Uterus (tissue), 4 donors: ENCODE measurements at places on chromosomes 7 and 10. TPM values are rescaled to one million over a fixed set of nuclear protein-coding genes. Genes with fewer than 3 reads are reported as not detected.

- H3K27ac ChIP-seq = peak overlapping the region; percentile 36
- no peaks in the 10 kb centered on the region for H3K4me1 ChIP-seq
- H3K4me3 ChIP-seq = no peak overlapping the region
- H3K27me3 ChIP-seq = no peaks in the 10 kb centered on the region
- DNase-seq = no peak
Observed at GRCh38 chr7:35761871-35762677, 38.8 kb upstream of the SEPTIN7 start.

- no peak overlapping the region for H3K4me3 ChIP-seq
- H3K27me3 ChIP-seq = no peaks in the 10 kb centered on the region
- no peaks in the 10 kb centered on the region for H3K36me3 ChIP-seq
Observed at GRCh38 chr7:47914717-47915615, 33.3 kb downstream of the PKD1L1 start.

DNA sequence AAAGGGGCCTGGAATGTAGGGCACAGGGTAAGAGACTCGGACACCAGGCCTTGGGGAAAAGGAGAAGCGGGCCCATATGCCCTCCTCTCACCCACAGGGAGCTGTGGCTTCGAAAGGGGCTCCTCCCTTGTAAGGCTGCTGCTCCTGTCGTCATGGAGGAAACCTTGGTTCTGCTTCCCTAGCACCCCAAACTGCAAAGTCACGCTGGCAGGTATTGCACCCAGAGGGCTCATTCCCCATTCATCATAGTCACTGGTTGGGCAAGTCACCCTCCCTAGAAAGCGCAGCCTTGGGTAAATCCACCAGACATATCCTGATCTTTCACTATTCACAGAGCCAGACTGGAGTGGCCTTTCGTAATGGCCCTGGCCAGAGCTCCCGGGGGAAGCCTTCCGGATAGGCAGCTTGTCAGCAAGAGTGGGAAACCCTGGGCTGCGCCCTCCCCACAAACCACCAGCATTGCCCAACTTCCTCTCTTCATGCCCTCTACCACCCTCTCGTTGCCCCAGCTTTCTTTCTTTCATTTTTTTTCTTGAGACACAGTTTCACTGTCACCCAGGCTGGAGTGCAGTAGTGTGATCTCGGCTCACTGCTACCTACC, 121.0 kb downstream of the HIP1 start:
- H3K27ac ChIP-seq = no peak overlapping the region
- no peaks in the 10 kb centered on the region for H3K36me3 ChIP-seq
- DNase-seq = peak; percentile 31
- H3K4me3 ChIP-seq = no peak overlapping the region
- H3K27me3 ChIP-seq = no peaks in the 10 kb centered on the region

GRCh38 chr7:106199813-106200364, 84.9 kb downstream of the NAMPT start:
- DNase-seq = no peak
- no peaks in the 10 kb centered on the region for H3K27me3 ChIP-seq
- no peaks in the 10 kb centered on the region for H3K36me3 ChIP-seq
- H3K4me1 ChIP-seq = no peaks in the 10 kb centered on the region
- peak overlapping the region; percentile 10 for H3K27ac ChIP-seq

NRCAM gene
- 30.3 TPM for total RNA-seq
